ENCODE measurements at places on chromosomes 13 and 19. TPM values are rescaled to one million over a fixed set of nuclear protein-coding genes. Genes with fewer than 3 reads are reported as not detected.

The KASH5 gene
- total RNA-seq = not detected

The FUT6 gene
- not detected for total RNA-seq

DNA sequence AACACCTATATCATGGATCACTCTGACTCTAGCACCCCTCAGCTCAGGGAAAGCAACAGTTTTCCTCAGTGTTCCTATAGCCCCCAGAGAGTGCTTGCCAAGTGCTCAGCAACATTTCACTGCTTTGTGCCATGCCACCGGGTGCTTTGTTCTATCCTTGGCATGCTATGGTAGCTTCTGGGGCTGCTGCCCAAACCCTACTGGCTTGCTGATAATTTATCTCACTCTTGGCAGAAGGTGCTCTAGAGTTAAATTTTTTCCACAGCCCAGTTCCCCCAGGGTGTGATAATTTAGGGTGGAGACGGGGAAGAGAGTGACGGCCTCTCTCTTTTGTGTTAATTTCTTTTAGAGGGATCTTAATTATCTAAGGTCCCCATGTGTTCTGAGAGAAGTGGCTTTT is 12.6 kb upstream of the CSNK1A1L start:
- peaks cover 10% of the 10 kb centered on the region for H3K27me3 ChIP-seq
- H3K4me1 ChIP-seq = no peaks in the 10 kb centered on the region
- H3K4me3 ChIP-seq = no peak overlapping the region

- peaks cover 41% of the 10 kb centered on the region for H3K4me1 ChIP-seq
- H3K27ac ChIP-seq = no peak overlapping the region
- no peak for DNase-seq
- H3K27me3 ChIP-seq = no peaks in the 10 kb centered on the region
- H3K4me3 ChIP-seq = no peak overlapping the region
These were observed 12.7 kb upstream of the HNRNPL start for GRCh38 chr19:38862321-38863059.

GRCh38 chr13:43154156-43154651 is 130.8 kb downstream of the DNAJC15 start:
- no peak overlapping the region for H3K4me3 ChIP-seq
- H3K4me1 ChIP-seq = no peaks in the 10 kb centered on the region
- H3K36me3 ChIP-seq = no peaks in the 10 kb centered on the region
- peaks cover 12% of the 10 kb centered on the region for H3K27me3 ChIP-seq
- H3K27ac ChIP-seq = no peak overlapping the region
- DNase-seq = no peak

Measured in activated CD8-positive, alpha-beta memory T cell treated with anti-CD3 and anti-CD28 coated beads, Interleukin-2, amount 10 ng/mL, durations not matched to agents 7 days and 5 days (primary cell).